ENCODE measurements at places on chromosomes 5 and 9. TPM values are rescaled to one million over a fixed set of nuclear protein-coding genes. Genes with fewer than 3 reads are reported as not detected.

The KIF4B gene
- polyA plus RNA-seq: not detected

- no peak for DNase-seq
- H3K27me3 ChIP-seq: peaks cover 34% of the 10 kb centered on the region
- H3K27ac ChIP-seq: no peak overlapping the region
- H3K4me1 ChIP-seq: no peaks in the 10 kb centered on the region
- peaks cover 8% of the 10 kb centered on the region for H3K36me3 ChIP-seq
Measured at GRCh38 chr5:39284552-39284951, 65.2 kb upstream of the FYB1 start.

DNA sequence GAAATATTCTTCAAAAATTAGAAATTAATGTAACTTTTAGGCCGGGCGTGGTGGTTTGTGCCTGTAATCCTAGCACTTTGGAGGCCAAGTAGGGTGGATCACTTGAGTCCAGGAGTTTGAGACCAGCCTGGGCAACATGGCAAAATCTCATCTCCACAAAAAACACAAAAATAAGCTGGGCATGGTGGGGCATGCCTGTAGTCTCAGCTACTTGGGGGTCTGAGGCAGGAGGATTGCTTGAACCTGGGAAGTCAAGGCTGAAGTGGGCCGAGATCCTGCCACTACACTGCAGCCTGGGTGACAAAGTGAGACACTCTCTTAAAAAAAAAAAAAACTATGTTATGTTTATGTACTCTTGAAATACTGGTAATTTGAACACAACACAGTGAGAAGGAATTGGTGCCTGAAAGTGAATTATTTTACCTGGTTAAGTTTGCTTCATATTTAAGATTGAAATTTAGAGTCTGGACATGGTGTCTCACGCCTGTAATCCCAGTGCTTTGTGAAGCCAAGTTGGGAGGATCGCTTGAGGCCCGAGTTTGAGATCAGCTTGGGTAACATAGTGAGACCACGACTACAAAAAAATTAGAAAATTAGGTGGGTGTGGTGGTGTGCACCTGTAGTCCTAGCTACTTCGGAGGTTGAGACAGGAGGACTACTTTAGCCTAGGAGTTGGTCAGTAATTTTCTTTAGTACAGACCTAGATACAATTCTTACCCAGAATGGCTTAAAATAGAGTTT lies 15.0 kb downstream of the ARRDC3 start:
- H3K36me3 ChIP-seq: peaks cover 14% of the 10 kb centered on the region
- no peak overlapping the region for H3K4me3 ChIP-seq
- no peak overlapping the region for H3K27ac ChIP-seq
- peaks cover 5% of the 10 kb centered on the region for H3K4me1 ChIP-seq

The GLDC gene
- 0.85 TPM for polyA plus RNA-seq

DNA sequence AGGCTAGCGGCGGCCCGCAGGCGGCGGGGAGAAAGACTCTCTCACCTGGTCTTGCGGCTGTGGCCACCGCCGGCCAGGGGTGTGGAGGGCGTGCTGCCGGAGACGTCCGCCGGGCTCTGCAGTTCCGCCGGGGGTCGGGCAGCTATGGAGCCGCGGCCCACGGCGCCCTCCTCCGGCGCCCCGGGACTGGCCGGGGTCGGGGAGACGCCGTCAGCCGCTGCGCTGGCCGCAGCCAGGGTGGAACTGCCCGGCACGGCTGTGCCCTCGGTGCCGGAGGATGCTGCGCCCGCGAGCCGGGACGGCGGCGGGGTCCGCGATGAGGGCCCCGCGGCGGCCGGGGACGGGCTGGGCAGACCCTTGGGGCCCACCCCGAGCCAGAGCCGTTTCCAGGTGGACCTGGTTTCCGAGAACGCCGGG lies 253 bp downstream of the SLC12A2 start:
- H3K4me3 ChIP-seq: peak overlapping the region; percentile 27
- no peaks in the 10 kb centered on the region for H3K27me3 ChIP-seq
- H3K27ac ChIP-seq: no peak overlapping the region
- peaks cover 11% of the 10 kb centered on the region for H3K36me3 ChIP-seq
- no peak for DNase-seq

GRCh38 chr9:25556540-25556939 lies 121.7 kb downstream of the TUSC1 start:
- DNase-seq: no peak
- H3K4me3 ChIP-seq: no peak overlapping the region
- no peaks in the 10 kb centered on the region for H3K4me1 ChIP-seq
- H3K27me3 ChIP-seq: no peaks in the 10 kb centered on the region
- no peaks in the 10 kb centered on the region for H3K36me3 ChIP-seq

GRCh38 chr5:127299678-127300077 lies 9.1 kb downstream of the MEGF10 start:
- no peak for DNase-seq
- no peaks in the 10 kb centered on the region for H3K4me1 ChIP-seq
- no peak overlapping the region for H3K27ac ChIP-seq
- no peaks in the 10 kb centered on the region for H3K36me3 ChIP-seq

The TAS2R1 gene
- not detected for polyA plus RNA-seq

The KCNT1 gene
- not detected for polyA plus RNA-seq

- no peaks in the 10 kb centered on the region for H3K27me3 ChIP-seq
- H3K4me3 ChIP-seq: no peak overlapping the region
- no peak overlapping the region for H3K27ac ChIP-seq
- no peak for DNase-seq
Measured at GRCh38 chr5:134511796-134512660, 13.4 kb upstream of the JADE2 start.

- H3K36me3 ChIP-seq: peaks cover 4% of the 10 kb centered on the region
- H3K4me3 ChIP-seq: peak overlapping the region; percentile 81
- no peak for DNase-seq
- H3K4me1 ChIP-seq: peaks cover 65% of the 10 kb centered on the region
- H3K27me3 ChIP-seq: no peaks in the 10 kb centered on the region
Measured at GRCh38 chr9:125646217-125646616, 60.8 kb downstream of the MAPKAP1 start.

The SNCAIP gene
- polyA plus RNA-seq: not detected

GRCh38 chr5:79738349-79738748 lies 48.7 kb downstream of the CMYA5 start:
- H3K36me3 ChIP-seq: no peaks in the 10 kb centered on the region
- H3K4me3 ChIP-seq: no peak overlapping the region
- no peak for DNase-seq
- no peak overlapping the region for H3K27ac ChIP-seq
- H3K4me1 ChIP-seq: no peaks in the 10 kb centered on the region
- peaks cover 25% of the 10 kb centered on the region for H3K27me3 ChIP-seq

GRCh38 chr5:16886366-16886736 lies 49.7 kb downstream of the MYO10 start:
- H3K27ac ChIP-seq: no peak overlapping the region
- H3K4me3 ChIP-seq: no peak overlapping the region
- H3K27me3 ChIP-seq: no peaks in the 10 kb centered on the region
- H3K36me3 ChIP-seq: peaks cover 5% of the 10 kb centered on the region
- peaks cover 1% of the 10 kb centered on the region for H3K4me1 ChIP-seq

The TBC1D2 gene
- not detected for polyA plus RNA-seq

The CMYA5 gene
- not detected for polyA plus RNA-seq

GRCh38 chr5:113875096-113875495 lies 361.6 kb downstream of the YTHDC2 start:
- H3K4me1 ChIP-seq: no peaks in the 10 kb centered on the region
- no peaks in the 10 kb centered on the region for H3K27me3 ChIP-seq
- H3K27ac ChIP-seq: no peak overlapping the region

GRCh38 chr9:91833096-91833877 lies 116.7 kb downstream of the ROR2 start:
- H3K27me3 ChIP-seq: no peaks in the 10 kb centered on the region
- no peaks in the 10 kb centered on the region for H3K4me1 ChIP-seq
- H3K4me3 ChIP-seq: no peak overlapping the region

The CNTFR gene
- not detected for polyA plus RNA-seq

The C5orf63 gene
- 17.5 TPM for polyA plus RNA-seq

- peaks cover 8% of the 10 kb centered on the region for H3K4me1 ChIP-seq
- DNase-seq: no peak
- H3K36me3 ChIP-seq: peaks cover 8% of the 10 kb centered on the region
Measured at GRCh38 chr5:71582945-71583584, 4.1 kb upstream of the MCCC2 start.

GRCh38 chr9:97633859-97634490 lies 354 bp downstream of the NCBP1 start:
- DNase-seq: no peak
- no peaks in the 10 kb centered on the region for H3K36me3 ChIP-seq
- peak overlapping the region; percentile 95 for H3K27ac ChIP-seq
- H3K4me3 ChIP-seq: peak overlapping the region; percentile 99
- H3K4me1 ChIP-seq: peaks cover 59% of the 10 kb centered on the region
- no peaks in the 10 kb centered on the region for H3K27me3 ChIP-seq

DNA sequence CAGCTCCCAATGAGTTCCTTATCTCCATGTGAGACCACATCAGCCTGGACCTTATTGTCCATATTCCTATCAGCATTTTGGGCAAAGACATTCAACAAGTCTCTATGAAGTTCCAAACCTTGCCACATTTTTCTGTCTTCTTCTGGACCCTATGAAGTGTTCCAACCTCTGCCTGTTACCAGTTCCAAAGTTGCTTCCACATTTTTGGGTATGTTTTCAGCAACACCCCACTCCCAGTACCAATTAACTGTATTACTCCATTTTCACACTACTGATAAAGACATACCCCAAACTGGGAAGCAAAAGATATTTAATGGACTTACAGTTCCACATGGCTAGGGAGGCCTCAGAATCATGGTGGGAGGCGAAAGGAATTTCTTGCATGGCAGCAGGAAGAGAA lies 548.5 kb downstream of the CHSY3 start:
- H3K4me3 ChIP-seq: no peak overlapping the region
- H3K36me3 ChIP-seq: no peaks in the 10 kb centered on the region
- no peak overlapping the region for H3K27ac ChIP-seq
- no peak for DNase-seq
- no peaks in the 10 kb centered on the region for H3K4me1 ChIP-seq
- H3K27me3 ChIP-seq: no peaks in the 10 kb centered on the region

- H3K4me3 ChIP-seq: no peak overlapping the region
- no peak for DNase-seq
- no peaks in the 10 kb centered on the region for H3K27me3 ChIP-seq
- H3K36me3 ChIP-seq: no peaks in the 10 kb centered on the region
Measured at GRCh38 chr5:3933966-3934365, 338.3 kb downstream of the IRX1 start.

Measured in naive B cell (primary cell).